ENCODE measurements at places on chromosomes 3 and 15. TPM values are rescaled to one million over a fixed set of nuclear protein-coding genes. Genes with fewer than 3 reads are reported as not detected.

DNA sequence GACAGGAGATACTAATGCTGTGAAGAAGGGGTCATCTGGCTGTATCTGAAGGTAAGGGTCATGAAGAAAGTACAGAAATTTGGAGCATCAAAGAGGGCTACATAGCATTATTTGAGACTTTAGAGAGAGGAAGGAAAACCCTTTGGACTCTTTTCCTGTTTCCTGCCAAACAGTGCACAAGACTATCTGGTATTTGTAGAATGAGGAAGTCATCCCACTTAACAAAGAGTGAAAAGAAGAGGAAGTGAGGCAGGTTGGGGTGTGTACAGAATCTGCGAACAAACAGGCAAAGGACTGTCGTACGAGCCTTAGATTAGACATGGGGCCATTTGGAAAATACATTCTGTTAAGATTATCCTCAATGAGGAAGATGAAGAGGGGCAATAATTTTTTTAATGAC, 546.8 kb upstream of the EPHA6 start:
- no peak overlapping the region for H3K27ac ChIP-seq
- DNase-seq: no peak
- H3K4me1 ChIP-seq: no peaks in the 10 kb centered on the region
- no peaks in the 10 kb centered on the region for H3K27me3 ChIP-seq

GRCh38 chr15:94029495-94029894, 201.9 kb upstream of the MCTP2 start:
- H3K4me1 ChIP-seq: no peaks in the 10 kb centered on the region
- DNase-seq: no peak
- no peak overlapping the region for H3K4me3 ChIP-seq
- no peaks in the 10 kb centered on the region for H3K36me3 ChIP-seq
- H3K27ac ChIP-seq: no peak overlapping the region

GRCh38 chr3:54144284-54144683, 21.9 kb downstream of the CACNA2D3 start:
- H3K27me3 ChIP-seq: no peaks in the 10 kb centered on the region
- H3K27ac ChIP-seq: no peak overlapping the region
- no peak for DNase-seq
- peaks cover 23% of the 10 kb centered on the region for H3K4me1 ChIP-seq
- H3K4me3 ChIP-seq: no peak overlapping the region
- no peaks in the 10 kb centered on the region for H3K36me3 ChIP-seq

DNA sequence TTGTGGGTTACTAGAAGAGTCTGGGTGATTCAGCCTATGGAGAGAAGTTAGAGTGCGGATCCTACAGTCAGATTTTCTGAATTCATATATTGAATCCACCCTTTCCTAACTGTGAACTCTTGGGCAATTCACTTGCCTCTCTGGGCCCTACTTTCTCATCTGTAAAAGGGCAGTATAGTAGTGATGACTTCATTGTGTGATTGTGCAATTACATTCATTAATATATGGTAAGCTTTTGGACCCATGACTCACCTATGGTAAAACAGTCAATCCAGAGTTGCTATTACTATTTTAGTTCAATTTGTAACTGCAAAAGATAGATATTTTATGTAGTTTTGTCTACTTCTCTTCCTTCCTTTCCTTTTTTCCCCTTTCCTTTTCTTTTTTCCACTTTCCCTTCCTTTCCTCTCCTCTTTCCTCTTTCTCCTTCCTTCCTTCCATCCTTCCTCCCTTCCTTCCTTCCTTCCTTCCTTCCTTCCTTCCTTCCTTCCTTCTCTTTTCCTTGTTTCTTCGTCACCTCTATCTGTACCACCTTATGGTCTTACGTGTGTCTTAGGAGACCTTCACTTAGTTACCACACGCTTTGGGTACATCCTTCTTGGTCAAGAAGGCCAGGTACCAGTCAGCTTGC, 37.0 kb downstream of the GMNC start:
- H3K27ac ChIP-seq: no peak overlapping the region
- H3K4me3 ChIP-seq: no peak overlapping the region
- no peak for DNase-seq
- H3K36me3 ChIP-seq: no peaks in the 10 kb centered on the region
- no peaks in the 10 kb centered on the region for H3K4me1 ChIP-seq

DNA sequence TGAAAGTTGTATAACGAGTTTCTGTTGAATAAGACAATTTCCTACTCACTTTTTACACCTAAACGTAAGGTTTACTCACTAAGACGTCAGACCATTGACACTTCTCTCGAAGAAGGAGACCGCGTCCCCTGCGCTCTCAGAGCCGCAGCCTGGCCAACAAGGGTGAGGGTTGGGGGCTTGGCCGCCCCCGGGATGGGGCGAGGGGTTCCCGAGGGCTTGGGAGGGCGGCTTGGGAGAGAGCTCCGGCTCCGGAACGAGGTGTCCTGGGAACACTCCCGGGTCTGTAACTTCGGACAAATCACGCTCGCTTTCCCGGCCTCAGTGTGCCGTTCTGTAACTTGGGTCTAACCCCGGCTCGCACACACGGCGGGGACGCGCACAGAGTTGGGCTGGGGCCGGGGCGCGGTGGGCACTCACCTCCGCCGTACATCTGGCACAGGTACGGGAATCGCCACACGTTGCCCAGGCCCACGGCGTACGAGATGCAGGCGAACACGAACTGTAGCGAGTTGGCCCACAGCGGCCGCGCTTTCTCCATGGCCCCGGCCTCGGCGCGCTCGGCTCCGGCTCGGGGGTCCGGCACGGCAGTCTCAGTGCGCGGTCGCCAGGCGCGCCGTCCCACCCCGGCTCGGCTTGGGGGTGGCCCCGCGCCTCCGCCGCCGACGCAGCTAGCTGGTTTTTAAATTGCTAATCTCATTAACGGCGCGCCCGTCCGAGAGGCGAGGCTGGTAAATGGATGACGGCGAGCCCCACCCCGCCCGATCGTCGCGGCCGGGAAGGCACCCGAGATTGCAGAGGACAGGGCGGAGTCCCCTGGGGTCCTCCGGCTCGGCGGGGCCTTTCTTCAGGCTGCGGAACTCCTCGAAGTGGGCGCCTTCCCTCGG, at the start of gene SLC6A20:
Gene SLC6A20, minus strand, starts transcription at position 655 of the 884 bp plus-strand sequence. Its CDS starts 117 bp downstream, at position 538.
- DNase-seq: peak; percentile 47
- no peaks in the 10 kb centered on the region for H3K36me3 ChIP-seq
- peaks cover 66% of the 10 kb centered on the region for H3K27me3 ChIP-seq
- H3K4me1 ChIP-seq: peaks cover 9% of the 10 kb centered on the region
- H3K4me3 ChIP-seq: peak within 1 kb of the TSS; percentile 71

DNA sequence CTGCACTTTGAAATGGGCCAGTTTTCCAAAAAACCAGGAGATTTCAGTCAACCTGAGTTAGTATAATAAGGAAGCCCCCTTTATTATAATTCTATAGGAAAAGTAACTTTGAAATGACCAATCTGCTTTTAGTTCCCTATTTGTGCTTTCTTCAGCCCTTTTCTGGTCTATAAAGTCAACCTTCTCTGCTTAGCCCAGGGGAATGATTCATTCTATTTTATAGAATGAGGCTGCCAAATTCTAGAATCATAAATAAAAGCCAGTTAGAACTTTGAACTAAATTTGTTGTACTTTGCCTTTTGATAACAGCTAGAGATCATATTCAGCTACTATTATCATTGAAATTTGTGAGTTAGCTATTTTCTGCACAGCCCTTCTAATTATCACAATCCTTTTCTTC, 24.7 kb downstream of the CIP2A start:
- peaks cover 32% of the 10 kb centered on the region for H3K36me3 ChIP-seq
- H3K4me1 ChIP-seq: no peaks in the 10 kb centered on the region
- H3K27me3 ChIP-seq: no peaks in the 10 kb centered on the region

GRCh38 chr3:104126864-104127553, 1239.7 kb upstream of the ALCAM start:
- H3K27ac ChIP-seq: no peak overlapping the region
- H3K27me3 ChIP-seq: no peaks in the 10 kb centered on the region
- no peaks in the 10 kb centered on the region for H3K36me3 ChIP-seq
- no peak overlapping the region for H3K4me3 ChIP-seq
- H3K4me1 ChIP-seq: peaks cover 4% of the 10 kb centered on the region

CPN2 gene
- total RNA-seq: 0.09 TPM

All from WTC11 (cell line).